ENCODE measurements at places on chromosomes 11 and 22.
A peak's percentile ranks its signal among the peaks of the same experiment; 100 is the strongest.

- DNase-seq, result no peak
Observed at GRCh38 chr11:116827461-116827860, 2.2 kb upstream of the APOC3 start.

DNA sequence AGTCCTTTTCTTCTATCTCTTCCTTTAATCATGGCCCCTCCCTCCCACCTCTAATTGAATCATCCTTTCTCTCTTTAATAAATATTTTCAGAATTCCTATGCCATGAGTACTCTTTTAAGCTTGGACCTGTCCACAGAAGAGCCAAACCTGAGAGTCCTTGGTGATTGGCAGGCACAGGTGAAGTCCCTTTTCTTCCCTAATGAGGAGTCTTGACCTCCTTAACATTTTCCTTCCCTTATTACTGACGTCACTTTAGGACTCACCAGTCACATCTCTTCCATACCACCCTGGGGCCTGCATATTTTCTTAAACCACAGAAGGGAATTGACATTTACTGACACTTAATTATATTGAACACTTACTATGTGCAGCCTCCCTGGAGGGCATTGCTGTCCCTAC lies 41.0 kb upstream of the RASSF10 start:
- DNase-seq, result no peak

- DNase-seq, result no peak
Observed at GRCh38 chr11:20604295-20604803, 4.9 kb downstream of the SLC6A5 start.

- no peak for DNase-seq
Observed at GRCh38 chr11:106424111-106424510, 346.6 kb downstream of the AASDHPPT start.

DNA sequence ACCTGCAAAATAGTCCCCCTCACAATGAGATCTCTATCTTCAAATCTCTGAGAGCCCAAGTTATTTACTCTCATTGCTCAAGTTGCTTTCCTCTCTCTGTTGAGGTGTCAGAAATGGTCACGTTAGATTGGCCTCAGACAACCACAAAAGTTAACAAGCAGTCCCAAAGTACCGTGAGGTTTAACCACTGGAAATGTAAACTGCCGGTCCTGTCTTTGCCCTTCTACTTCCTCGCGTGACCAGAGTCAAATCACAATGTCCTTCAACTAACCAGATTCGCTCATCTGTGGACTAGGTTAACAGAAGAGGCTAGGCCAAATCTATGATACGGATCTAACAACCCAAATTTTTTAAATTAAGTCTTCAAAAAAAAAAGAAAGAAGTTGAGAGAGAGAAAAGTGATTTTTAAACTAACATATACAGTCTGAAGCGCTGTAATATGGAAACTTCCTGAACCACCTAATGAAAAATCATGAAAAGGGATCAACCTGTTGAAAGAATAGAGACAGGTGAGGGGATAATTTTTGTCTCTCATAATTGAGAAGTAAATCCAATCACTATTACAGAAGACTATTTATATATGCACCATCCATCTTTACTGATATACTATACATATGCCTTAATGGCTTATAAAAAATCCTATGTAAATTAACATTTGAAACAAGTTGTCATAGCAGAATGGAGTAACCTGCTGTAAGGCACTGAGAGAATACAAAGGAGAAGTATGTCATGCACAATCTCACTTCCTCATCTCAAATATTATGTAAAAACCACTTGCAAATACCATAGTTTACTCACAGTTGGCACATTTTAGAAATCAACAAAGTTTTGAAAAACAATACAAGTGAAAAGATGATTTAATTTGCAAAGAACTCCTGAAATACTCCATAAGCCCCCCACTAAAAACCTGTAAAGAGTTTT lies 3.3 kb upstream of the JAML start:
- DNase-seq, result no peak

DNA sequence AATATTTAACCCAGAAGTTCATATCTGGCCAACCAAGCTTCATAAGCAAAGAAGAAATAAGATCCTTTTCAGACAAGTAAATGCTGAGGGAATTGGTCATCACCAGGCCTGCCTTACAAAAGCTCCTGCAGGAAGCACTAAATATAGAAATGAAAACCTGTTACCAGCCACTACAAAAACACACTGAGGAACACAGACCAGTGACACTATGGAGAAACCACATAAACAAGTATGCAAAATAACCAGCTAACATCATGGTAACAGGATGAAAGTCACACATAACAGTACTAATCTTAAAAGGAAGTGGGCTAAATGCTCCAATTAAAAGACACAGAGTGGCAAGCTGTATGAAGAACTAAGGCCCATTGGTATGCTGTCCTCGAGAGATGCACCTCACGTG lies 311.4 kb downstream of the DYNC2H1 start:
- no peak for DNase-seq

- no peak for DNase-seq
Observed at GRCh38 chr11:111729071-111729830, 36.9 kb downstream of the PPP2R1B start.

- no peak for DNase-seq
Observed at GRCh38 chr22:44171561-44171960, 9.2 kb upstream of the PARVG start.

- no peak for DNase-seq
Observed at GRCh38 chr11:13638422-13638821, 30.0 kb upstream of the FAR1 start.

- DNase-seq, result no peak
Observed at GRCh38 chr11:65223011-65223410, 38.8 kb upstream of the POLA2 start.

GRCh38 chr22:49415151-49415951 lies 412.3 kb downstream of the BRD1 start:
- DNase-seq, result no peak

GRCh38 chr22:32665676-32666075 lies 135.8 kb upstream of the TIMP3 start:
- DNase-seq, result no peak

DNA sequence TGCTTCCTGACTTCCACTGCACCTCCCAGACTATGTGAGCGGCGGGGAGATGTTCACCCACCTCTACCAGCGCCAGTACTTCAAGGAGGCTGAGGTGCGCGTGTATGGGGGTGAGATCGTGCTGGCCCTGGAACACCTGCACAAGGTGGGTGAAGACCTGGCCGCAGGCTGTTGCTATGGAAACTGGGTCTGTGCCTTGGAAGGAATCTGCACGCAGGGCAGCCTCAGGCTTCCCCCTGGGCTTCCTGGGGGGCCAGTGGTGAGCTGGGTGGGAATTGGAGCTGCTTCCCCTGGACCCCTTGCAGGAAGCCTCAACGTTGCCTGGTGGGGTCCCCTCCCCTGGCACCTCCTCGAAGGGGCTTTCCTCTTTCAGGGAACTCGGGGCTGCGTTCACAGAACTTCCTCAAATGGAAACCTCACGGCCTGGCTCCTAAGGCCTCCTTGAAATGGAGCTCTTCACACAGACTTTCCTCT lies 1.5 kb downstream of the RPS6KA4 start:
- DNase-seq, result no peak

GRCh38 chr11:12189543-12190235 lies 79.3 kb downstream of the MICAL2 start:
- DNase-seq, result no peak

DNA sequence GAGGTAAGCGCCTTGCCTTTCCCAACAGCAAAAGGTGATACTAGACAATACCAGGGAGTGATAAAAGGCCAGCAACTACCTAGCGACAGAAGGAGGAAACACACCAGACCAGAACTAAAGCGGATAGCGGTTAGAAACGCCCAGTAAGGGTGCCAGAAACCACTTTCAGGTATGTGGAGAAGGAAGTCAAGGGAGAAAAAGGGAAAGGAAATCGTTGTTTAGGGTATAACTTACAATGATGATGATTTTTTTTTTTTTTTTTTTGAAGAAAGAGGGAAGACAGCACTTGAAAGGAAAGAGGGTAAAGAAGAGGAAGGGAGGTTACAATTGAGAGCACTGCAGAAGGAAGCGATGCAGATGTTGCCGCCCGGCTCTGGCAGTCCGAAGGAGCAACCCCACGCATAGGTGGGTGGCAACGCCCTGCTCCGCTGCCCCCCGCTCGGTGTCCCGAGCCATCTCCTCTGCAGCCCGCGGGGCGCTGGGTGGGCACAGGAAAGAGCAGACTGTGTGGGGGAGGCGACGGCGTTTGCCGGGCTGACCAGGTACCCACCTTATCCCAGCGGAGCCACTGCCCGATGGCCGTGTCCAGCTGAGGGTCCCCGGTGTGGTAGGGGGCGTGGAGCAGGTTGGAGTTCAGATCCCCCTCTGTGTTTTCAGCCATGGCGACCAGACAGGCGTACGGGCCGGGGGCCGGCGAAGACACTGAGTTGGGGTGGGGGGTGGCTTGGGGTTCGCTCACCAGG lies 561 bp downstream of the PGM2L1 start:
- DNase-seq, result peak; percentile 55

DNA sequence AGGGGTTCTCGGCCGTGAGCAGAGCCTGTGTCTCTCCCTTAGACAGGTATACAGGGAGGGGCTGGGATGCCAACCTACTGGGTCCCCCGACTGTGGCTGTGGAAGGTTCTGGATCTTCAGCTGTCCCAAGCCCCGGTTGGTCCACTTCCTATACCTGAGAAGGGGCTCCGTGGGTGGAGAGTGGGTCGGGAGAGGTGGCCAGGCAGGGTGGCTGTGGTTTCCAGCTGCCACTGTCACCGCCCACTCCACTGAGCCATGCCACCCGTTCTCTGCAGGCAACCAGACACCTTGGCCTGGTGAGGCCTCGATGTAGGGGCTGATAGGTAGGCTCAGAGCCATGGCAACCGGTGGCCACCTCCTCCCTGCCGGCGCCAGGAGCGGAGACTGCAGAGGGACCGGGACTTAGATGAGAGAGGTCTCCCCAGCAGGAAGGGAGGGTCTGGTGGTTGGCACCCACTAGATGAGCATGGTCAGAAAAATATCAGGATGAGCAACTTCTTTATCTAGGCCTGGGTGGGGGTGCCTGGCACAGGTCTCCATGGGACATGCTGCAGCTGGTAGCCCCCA lies 53.8 kb downstream of the TRIOBP start:
- DNase-seq, result no peak

DNA sequence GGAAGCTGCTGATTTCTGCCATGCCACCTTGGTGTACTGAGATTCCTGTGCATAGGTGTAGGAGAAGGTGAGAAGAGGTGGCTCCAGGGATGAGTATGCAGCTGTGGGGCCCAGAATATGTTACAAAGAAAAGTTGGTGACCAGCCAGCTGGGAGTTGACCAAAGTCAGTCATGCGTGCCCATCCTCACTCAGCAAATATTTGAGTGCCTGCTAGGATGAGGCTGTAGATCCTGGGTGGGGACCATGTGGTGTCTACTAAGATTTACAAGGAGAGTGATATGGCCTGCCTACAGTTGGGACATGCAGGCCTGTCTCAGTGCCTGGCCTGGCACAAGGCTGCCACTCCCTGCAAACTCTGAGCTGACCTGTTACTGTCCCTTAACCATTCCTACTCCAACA lies 19.4 kb downstream of the RNF185 start:
- peak; percentile 92 for DNase-seq

DNA sequence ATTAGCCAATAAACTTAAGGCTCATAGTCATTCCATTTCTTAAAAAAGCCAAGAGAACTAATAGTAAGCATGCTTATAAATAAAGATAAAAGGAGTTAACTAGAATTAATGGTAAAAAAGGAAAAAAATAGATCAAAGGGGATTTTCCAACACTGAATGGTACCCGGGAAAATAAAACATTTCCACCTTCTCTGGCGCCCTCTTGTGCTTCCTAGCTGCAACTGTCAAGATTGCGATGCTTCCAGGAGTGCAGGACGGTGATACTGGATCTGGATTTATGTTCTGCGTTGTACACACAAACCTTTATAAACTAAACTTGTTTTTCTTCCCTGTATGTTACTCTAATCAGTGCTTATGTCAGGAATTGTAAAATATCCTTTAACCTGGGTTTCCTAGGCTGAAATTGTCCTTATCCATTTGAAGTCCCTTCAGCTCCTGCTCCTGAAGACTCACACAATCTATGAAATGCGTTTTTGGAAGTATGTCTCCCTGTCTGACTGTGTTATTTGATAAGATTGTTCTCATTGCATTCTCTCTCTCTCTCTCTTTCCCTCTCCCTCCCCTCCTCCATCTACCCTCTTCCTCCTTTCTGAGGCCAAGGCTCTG lies 9.6 kb upstream of the HTATIP2 start:
- peak; percentile 39 for DNase-seq

- DNase-seq, result no peak
Observed at GRCh38 chr22:23833017-23833751, 5.6 kb downstream of the DERL3 start.

DNA sequence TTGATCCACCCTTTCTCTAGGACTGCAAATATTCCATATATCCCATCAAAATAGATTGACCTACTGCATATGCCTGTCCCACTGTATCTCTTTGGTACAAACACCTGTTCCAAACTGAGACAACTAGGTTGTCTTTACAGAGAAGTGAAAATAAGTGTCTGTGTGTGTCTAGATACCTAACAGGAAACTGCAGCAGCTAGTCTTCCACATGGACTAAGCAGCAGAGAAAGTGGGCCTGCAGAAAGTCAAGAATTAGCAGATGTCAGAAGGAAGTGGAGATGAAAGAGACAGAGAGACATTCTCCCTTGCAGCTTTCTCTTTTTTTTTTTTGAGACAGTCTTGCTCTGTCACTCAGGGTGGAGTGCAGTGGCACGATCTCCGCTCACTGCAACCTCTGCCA lies 3.9 kb upstream of the RAB39A start:
- no peak for DNase-seq

- DNase-seq, result no peak
Observed at GRCh38 chr11:5197536-5197935, 2.9 kb downstream of the OR51V1 start.

- DNase-seq, result no peak
Observed at GRCh38 chr11:64571410-64572091, 19.5 kb upstream of the SLC22A12 start.

DNA sequence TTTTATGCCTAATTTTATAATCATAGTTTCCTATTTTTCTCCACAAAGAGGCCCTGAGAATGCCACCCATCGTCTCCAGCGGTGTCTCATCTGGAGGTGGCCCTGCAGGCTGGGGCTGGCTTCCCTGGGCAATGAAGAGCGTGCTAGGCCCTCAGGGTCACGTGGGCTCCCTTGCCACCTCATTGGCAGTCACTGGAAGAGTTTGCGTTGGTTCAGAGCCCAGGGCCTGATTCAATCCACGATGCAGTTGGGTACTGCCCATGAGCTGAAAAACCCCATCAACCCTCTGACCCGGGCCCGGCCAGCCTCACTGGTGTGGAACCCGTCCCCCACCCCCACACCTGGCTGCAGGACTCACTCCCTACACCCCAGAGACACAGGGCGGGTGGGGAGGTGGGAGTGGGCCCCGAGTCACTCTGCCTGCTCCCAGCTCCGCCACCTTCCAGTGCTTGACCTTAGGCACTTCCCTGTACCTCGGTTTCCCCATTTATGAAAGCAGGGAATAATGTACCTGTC lies 43.4 kb upstream of the A4GALT start:
- no peak for DNase-seq

DNA sequence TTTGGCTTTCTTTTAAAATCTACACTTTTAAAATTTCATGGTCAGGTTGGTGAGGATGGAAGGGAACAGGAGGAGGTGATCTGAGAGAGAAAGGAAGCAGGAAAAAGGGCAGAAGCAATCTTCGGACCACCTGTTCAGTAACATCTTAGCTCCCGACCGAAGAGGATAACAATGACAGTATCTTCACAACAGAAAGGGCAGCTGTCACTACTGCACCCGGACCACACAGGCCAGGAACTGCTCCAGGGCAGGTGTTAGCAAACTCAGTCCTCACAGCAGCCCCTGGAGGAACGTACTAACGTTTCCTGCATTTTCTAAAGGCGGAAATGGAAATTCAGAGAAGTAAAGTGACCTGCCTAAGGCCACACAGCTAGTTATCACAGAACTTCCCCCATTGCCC lies 16.8 kb downstream of the PTPN5 start:
- DNase-seq, result no peak
